Suppressor macrophage treated with lipopolysaccharide for 4 hours (primary cell): ENCODE measurements at places on chromosomes 7 and 10.

DNA sequence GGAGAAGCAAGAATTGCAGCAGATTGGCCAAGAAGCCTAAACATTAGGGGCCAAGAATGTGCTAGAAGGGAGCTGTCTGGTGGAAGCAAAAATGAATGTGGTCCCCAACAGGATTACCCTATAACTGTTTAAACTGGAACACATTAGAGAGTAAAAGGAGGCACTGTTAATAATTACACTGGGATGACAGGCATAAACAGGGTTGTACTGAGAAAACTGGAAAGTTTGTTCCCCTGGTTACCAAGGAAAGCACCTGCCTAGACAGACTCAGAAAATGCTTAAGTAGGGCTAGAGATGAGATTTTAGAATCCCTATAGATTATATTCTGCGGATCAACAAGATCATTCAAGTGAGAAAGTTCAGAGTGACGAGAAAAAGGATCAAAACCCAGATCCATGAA lies 100.8 kb downstream of the CTTNBP2 start:
- DNase-seq, result no peak

- DNase-seq, result peak; percentile 58
Observed at GRCh38 chr10:117005026-117005526, at the start of gene SHTN1. TSS of gene SHTN1 (minus strand) at chr10:117005187. CDS start at chr10:117005079, 108 bp downstream.

DNA sequence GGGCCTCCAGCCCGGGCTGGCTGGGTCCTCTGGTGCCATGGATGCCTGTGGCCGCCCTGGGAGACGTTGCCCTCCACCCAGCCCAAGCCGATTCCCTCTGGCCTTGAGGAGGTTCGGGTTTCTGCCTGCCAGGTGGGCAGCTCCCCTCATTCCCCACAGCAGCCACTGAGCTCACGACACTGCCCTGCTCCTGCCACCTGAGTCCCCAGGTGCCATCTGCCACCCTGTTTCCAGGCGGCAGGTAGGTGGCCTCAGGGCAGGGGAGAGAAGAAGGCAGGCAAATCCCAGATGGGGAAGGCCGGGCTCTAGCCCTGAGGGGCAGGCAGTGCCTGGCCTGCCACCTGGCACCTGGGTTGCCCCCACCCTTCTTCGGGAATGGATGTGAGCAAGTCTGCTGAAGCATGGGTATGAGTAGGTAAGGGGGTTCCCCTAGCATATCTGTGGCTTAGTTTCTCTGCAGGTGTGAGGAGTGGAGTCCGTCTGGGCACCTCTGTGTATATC lies 92.2 kb upstream of the PPIF start:
- no peak for DNase-seq

- no peak for DNase-seq
Observed at GRCh38 chr10:24850727-24851296, 101.6 kb downstream of the PRTFDC1 start.

DNA sequence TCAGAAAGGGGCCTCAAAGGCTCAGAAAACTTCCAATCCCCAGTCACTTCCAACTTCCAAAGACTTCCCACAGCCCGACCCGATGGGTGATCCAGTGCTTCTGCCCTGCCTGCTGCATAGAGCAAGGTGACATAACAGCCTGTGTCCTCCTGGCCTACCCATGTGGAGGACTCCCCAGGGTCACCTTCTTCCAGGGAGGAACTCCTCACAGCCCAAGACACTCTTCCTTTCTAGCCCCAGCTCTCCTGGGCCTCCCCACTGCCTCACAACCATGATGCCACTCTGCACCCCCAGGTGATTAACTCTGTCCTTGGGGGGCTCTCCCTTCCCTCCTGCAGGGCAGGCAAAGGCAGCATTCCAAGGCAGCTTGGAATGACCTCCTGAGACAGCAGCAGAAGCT lies 158.4 kb upstream of the PDE1C start:
- DNase-seq, result no peak

DNA sequence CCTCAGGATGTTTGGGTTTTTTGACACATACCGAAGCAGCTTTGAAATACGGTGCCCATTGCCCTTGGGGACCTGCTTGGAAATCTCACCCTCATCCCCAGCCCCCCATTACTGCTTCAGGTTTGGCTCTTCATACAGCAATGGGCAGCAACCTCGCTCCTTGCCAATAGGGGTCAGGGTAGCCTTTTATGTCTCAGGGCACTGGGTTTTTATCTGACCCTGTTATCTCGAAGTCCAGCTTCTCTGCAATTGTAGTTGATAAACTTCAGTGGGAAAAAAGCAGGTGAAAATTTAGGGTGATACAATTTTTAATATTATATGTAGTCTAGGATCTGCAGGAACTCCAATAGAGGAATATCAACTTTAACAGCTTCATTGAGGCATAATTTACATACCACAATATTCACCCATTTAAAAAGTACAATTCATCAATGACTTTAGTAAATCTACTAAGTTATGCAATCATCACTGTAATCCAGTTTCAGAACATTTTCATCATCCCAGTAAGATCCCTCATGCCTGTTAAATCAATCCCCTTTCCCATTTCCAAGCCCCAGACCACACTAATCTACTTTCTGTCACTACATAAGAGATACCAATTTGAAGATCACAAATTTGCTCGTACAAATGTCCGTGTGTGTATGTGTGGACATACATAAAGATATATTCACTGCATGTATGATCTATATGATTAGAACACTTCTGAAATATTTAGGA lies 386.2 kb downstream of the KCNMA1 start:
- peak; percentile 37 for DNase-seq

- DNase-seq, result peak; percentile 34
Observed at GRCh38 chr7:26202019-26202990, 760 bp downstream of the CBX3 start.

GRCh38 chr7:93062599-93062998 lies 55.2 kb downstream of the SAMD9 start:
- DNase-seq, result no peak

DNA sequence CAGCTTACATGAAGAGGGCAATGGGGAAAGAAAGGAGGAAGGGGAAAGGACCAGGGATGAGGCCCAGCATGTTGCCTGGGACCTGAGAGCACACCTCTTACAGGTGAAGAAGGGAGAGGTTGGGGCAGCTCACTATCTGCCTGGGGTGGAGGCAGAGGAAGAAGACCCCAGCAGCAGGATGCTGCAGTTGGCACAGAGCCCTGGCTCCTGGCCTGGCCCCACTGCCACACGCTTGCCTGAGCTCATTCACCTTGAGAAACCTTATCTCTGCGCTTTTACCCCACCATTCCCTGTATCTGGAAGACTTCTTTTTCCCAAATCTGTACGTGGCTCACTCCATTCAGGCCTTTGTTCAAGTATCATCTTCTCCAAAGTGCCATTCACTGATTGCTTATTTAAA lies 147.8 kb upstream of the TMEM72 start:
- no peak for DNase-seq

GRCh38 chr10:93225938-93226337 lies 152.2 kb downstream of the CYP26A1 start:
- no peak for DNase-seq
